Panc1 (cell line): ENCODE measurements at places on chromosomes 11 and 22.

DNA sequence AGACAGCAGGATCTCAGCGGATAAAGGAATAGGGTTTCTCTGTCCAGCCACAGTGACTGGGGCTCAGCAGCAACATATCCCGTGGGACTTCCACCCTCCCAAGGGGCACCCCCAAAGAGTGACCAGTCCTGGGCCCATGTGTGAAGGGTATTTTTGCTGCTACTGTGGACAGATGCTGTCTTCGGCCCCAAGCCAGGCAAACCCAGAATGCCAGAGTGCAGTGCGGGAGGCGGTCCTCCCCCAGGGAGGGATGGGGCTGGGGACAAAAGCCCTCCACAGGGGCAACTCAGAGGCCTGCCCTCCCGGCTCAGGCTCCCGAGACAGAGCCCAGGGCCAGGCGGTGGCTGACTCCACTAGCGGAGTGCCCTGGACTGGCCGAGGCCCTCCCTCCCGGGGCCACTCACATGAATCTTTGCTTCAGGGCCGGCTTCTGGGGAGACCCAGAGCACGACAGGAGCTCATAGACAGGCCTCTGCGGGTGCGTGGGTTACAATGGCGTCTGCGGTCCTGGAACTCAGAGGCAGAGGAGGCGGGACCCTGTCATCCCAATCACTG is 34.7 kb upstream of the WNT7B start:
- DNase-seq, result no peak

GRCh38 chr11:8545698-8546366 is 48.2 kb downstream of the STK33 start:
- no peak for DNase-seq

DNA sequence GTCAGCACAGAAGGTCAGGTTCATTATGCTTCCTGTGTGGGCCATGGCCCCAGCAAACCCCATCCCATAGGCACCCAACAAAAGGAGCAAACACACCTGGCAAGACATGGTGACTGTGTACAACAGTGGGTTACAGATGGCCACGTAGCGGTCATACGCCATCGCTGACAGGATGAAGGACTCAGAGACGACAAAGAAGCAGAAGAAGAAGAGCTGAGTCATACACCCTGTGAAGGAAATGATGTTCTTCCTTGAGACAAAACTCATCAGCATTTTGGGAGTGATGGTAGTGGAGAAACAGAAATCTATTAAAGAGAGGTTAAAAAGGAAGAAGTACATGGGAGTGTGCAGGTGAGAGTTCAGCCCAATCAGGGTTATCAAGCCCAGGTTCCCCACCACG is 309 bp downstream of the OR8B12 start:
- DNase-seq, result no peak

- DNase-seq, result no peak
Measured at GRCh38 chr22:39616781-39617180, 46.2 kb downstream of the CACNA1I start.

DNA sequence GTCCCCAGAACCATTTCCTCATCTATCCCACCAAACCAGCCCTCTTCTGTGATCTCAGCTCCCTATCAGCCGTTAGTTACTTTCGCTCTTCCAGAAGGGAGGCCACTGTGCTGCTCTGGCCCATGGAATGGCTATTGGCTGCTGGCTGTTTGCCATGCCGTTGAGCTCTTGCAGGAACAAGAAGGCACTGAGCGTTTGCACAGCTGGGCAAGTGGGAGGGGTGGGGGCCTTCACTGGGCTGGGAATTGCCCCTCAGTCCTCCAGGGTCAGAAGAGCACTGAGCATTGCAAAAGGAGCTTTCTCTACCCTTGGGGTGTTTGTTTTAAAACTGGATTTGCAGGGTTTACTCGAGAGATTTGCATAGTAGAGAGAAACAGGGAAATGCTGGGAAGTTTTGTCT is 129.0 kb upstream of the PARVA start:
- no peak for DNase-seq

- no peak for DNase-seq
Measured at GRCh38 chr11:11230087-11230486, 123.0 kb downstream of the CSNK2A3 start.

DNA sequence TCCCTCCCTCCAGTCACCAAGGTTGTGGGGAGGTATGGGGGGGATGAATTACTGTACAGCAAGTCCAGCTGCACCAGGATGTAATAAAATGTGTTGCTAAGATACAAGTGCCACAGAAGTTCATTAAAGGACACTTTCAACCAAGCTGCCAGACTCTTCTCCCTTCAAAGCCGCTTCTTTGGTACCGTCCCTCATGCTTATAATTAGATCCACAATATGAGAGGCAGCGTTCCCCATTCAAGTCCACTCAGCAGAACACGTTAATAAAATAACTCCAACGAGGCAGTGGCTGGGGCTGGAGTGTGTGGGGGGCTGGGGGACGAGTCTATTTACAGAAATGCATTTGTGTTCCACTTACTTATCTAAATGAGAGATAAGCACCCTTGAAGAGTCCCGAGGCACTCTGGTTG is 14.7 kb downstream of the PHF21B start:
- DNase-seq, result no peak

GRCh38 chr11:45848654-45849081 is 1.4 kb downstream of the CRY2 start:
- DNase-seq, result no peak
